Large intestine (tissue), 12 donors: ENCODE measurements at places on chromosomes 4 and X. TPM values are rescaled to one million over a fixed set of nuclear protein-coding genes. Genes with fewer than 3 reads are reported as not detected.

WAS gene
- polyA plus RNA-seq = 6.3 TPM

MTMR8 gene
- polyA plus RNA-seq = 2.1 TPM

- DNase-seq = no peak
Measured at GRCh38 chrX:56793521-56794320, 64.7 kb downstream of the NBDY start.

- DNase-seq = peak; percentile 95
Measured at GRCh38 chr4:15702941-15703403, at the start of gene BST1. BST1 (plus strand) TSS chr4:15703065; CDS start chr4:15703145, 80 bp downstream.

- DNase-seq = no peak
Measured at GRCh38 chr4:16916719-16917337, 18.4 kb upstream of the LDB2 start.

DNA sequence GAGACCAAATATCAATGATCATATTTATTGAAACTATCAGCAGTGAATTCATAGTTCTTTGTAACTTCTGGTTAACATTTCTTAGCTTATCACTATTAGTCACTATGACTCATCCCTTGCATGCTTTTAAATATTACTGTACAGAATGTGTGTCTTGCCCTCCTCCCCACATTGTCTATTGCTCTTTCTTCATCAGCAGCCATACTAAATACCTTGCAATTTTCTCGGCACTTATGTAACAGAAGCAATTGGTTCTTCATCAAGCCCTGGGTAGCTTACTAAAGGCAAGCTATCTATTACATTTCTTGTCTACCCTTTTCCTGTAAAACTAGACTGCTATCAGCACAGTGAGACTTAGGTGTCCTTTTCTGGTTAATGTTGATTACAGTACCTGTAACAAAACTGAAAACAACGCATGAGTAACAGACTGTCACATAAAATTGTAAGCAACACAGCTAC is 8.2 kb downstream of the KLHL4 start:
- DNase-seq = no peak

FAM47E gene
- 11.9 TPM for polyA plus RNA-seq

- DNase-seq = no peak
Measured at GRCh38 chr4:3478446-3479357, 15.6 kb downstream of the DOK7 start.

UCHL1 gene
- polyA plus RNA-seq = 111 TPM

DNA sequence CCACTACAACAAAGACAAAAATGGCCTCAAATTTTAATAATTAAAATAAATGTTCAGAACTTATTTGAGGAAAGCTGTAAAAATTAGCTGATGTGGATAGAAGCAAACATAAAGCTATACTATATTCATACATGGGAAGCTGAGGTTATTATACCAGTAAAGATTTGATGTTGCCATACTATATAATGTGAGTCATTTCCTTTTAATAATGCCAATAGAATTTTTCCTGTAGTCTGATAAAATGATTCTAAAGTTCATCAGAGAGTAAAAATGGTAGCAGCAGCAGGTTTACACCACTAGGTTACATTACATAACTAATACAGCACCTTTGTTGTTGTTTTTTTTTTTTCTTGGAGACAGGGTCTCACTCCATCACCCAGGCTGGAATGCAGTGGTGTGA is 45.5 kb upstream of the CYP2U1 start:
- no peak for DNase-seq

TRIML2 gene
- not detected for polyA plus RNA-seq

EBP gene
- 110 TPM for polyA plus RNA-seq

- DNase-seq = no peak
Measured at GRCh38 chr4:126486377-126486776, 1146.4 kb upstream of the INTU start.

AREG gene
- 4.6 TPM for polyA plus RNA-seq

DNA sequence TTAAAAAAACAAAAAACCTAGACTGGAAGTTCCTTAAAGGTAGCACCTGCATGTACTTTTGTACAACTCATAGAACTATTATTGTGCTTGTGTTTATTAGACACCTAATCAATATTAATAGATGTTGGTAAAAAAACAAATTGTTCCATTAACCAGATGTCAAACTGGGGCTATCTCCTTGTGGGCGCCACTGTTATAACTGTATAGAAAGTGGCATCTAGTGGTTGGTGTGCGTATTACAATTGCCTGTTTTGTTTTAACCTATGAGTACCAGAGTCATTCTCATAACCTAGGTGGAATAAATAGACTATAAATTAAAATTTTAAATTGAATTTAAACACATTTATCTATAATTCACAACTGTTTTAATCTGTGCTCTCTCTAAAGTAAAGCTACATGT is 97.4 kb downstream of the COL4A5 start:
- peak; percentile 5 for DNase-seq

FAM236C gene
- polyA plus RNA-seq = not detected

FRAS1 gene
- 12.9 TPM for polyA plus RNA-seq

DNA sequence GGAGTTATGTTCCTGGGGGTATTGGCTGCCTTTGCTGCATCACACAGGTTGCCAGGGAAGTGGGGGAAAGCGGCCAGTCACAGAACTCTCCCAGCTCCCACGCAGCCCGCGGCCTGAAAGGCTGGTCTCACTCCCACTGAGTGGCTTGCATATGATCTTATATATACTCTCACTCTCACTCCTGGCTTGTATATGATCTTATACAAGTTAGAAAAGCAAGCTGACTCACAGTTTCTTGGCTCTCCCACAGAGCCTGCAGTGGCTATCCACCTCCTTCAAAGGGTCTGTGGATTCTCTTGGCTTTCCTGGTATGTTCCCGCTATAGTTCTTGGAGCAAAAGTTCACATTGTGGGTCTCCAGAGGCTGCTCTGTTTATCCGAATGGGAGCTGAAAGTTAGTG is 833.5 kb upstream of the GALNTL6 start:
- no peak for DNase-seq

DNA sequence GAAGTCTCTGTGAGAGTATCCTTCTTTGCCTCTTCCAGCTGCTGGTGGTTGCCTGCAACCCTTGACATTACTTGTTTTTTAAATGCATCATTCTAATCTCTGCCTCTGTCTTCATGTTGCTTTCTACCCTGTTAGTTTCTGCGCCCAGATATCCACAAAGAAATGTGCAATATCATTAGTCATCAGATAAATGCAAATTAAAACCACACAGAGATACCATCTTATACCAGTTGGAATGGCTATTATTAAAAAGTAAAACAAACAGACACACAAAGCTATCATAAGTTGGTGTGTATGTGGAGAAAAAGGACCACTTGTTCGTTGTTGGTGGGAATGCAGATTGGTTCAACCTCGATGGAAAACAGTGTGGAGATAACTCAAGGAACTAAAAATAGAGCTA is 517.4 kb downstream of the FAT4 start:
- DNase-seq = no peak

DNA sequence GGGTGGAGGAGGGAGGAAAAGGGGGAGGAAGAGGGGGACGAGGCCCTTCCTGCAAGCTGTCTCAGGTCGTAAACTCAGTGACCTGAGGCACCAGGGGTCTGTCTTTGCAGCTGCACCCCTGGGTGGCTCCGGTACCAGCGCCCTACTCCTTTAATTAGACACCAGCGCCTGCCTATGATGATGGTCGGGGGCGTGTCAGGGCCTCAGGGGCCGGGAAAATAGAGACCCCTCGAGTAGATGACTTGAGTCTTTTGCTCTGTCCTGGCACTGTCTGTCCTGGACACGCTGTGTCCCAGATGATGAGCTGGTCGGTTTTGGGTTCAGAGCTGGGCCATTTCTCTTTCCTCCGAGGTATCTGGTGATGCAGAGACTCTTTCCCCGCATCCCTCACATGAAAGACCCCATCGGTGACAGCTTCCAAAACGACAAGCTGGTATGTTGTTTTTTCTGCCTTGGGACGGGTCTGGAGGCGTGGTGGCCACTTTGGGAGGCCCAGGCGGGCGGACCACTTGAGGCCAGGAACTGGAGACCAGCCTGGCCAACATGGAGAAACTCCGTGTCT is 11.2 kb downstream of the SLC25A6 start:
- no peak for DNase-seq

NWD2 gene
- polyA plus RNA-seq = 0.64 TPM

LIMCH1 gene
- polyA plus RNA-seq = 18.6 TPM
